ENCODE measurements at places on chromosomes 13 and 19. TPM values are rescaled to one million over a fixed set of nuclear protein-coding genes. Genes with fewer than 3 reads are reported as not detected.
A peak's percentile ranks its signal among the peaks of the same experiment; 100 is the strongest.

- no peak for DNase-seq
Measured at GRCh38 chr19:14915116-14915515, 26.2 kb upstream of the OR7C2 start.

- no peak for DNase-seq
Measured at GRCh38 chr19:1868971-1869370, 5.6 kb upstream of the KLF16 start.

- no peak for DNase-seq
Measured at GRCh38 chr13:54241719-54242118, 1213.1 kb downstream of the OLFM4 start.

GRCh38 chr13:110361365-110361911 lies 54.4 kb downstream of the COL4A2 start:
- DNase-seq = no peak

- no peak for DNase-seq
Measured at GRCh38 chr19:56109226-56109625, 11.9 kb downstream of the ZNF787 start.

DNA sequence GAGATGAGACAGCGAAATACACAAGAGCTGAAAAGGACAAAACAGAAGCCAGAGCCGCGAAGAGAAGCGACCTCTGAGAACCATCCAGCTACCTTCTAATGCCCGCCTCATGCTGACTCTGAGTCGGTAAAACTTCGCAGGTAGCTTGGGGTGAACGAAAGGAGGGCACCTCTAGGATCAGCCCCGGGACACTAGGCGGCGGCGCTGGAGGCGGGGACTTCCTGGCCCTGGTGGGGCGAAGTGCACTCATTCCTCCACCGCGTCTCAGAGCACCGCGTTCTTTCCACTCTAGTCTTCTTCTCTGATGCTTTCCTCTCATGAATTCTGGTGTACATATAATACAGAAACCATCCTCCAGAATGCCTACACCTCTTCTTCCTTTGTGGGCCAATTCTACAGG lies 50.1 kb downstream of the KL start:
- no peak for DNase-seq

DNA sequence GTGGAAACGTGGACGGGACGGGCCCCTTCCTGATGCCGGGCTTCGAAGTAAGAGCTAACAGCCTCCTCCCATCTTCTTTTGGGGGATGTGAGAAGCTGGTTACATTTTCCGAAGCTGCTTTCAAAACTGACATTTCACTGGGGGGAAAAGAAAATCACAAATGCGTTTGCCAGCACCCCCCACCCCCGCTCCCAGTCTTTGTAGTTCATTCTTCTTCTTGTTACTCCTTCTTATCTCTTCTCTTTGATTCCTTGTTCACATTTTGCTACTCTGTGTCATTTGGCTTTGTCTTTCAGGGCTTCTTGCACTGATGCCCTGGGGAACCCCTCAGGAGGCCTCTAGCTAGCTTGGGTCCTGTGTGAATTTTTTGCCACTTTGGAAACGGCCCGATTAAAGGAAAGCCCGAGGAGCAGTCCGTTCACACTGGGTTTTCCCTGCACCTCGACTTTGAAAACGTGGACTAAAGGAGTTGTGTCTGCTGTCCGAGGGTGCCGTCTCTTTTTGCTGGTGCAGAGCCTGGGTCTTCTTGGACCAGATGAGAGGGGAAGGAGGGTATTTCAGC lies 1.3 kb downstream of the CARM1 start:
- peak; percentile 46 for DNase-seq

DNA sequence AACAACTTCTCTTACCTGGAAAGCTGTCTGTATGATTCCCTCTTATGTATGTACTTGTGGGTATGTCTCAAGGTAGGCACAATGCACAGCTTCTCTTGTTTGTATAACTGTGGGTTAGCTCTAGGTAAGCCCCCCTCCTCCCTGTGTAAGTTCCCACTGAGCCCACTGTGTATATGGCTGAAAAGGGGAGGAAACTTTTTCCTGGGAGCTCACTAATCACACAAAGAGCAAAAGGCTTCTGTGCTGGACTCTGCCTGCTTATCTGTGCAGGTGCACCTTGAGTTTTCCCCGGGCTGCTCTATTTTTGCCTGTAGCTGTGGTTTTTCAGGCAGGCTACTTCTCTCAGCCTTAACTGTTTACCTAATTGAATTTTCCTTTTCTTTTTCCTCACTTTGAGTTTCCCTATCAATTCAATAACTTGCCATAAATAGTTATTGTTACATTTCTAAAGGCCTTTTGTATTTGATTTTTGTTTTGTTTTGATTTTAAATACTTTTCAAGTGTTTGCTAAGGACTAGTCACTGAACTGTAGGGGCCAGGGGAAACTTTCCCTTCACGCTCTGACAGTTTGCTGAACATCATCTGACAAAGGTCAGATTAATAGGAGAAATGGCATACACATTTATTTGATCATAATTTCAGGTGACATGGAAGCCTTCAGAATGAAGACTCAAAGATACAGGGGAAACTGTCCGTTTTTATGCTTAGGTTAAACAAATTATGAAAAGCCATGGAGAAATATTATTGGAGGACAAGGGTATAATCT lies 423.5 kb upstream of the ATXN8OS start:
- DNase-seq = peak; percentile 40

DNA sequence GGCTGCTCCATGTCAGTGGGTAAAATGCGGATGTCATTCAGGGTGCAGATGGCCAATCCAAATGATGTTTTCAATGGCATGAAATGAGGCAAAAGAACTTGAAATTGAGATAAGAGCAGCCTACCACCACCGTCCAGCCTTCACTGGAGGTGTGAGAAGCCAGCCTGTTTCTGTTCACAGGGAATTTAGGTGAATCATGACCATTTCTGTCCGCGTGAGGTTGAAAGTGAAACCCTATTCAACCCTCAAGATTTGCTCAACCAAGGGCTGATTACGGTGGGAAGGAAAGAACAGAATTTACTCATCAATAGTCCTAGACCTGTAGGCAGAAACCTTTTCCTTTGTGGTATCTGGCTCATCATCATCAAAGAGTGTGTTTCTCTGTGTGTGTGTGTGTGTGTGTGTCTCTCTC lies 370.7 kb downstream of the COG6 start:
- no peak for DNase-seq

- peak; percentile 55 for DNase-seq
Measured at GRCh38 chr19:801030-801860, 4.0 kb downstream of the PTBP1 start.

DNA sequence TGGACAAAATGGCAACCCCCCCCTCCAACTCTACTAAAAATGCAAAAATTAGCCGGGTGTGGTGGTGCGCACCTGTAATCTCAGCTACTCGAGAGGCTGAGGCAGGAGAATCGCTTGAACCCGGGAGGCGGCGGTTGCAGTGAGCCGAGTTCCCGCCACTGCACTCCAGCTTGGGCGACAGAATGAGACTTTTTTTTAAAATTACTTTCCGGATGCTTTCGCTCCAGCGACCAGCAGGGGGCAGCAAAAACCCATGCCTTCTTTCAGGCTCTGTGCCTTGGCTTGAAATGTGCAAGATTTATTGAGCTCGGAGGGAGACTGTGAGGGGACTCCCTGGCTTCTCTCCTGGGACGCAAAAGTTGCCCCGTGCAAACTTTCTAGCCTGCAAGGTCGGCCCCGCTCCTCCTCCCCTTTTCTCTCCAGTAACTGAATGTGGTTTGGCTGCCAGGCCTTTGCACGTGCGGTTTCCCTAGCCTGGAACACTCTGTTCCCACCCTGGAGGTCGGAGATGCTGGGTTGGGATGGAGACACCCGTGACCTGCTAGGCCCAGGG lies 61.4 kb upstream of the NFIC start:
- DNase-seq = peak; percentile 91

GRCh38 chr19:38072776-38073750 lies 151.0 kb downstream of the DPF1 start:
- DNase-seq = no peak

GRCh38 chr13:110458594-110459365 lies 102.7 kb downstream of the RAB20 start:
- no peak for DNase-seq

GRCh38 chr19:43465468-43466120 lies at the start of gene LYPD3:
Gene LYPD3, minus strand, starts transcription at chr19:43465608. Its CDS starts 37 bp downstream, at chr19:43465571.
- DNase-seq = peak; percentile 81

DNA sequence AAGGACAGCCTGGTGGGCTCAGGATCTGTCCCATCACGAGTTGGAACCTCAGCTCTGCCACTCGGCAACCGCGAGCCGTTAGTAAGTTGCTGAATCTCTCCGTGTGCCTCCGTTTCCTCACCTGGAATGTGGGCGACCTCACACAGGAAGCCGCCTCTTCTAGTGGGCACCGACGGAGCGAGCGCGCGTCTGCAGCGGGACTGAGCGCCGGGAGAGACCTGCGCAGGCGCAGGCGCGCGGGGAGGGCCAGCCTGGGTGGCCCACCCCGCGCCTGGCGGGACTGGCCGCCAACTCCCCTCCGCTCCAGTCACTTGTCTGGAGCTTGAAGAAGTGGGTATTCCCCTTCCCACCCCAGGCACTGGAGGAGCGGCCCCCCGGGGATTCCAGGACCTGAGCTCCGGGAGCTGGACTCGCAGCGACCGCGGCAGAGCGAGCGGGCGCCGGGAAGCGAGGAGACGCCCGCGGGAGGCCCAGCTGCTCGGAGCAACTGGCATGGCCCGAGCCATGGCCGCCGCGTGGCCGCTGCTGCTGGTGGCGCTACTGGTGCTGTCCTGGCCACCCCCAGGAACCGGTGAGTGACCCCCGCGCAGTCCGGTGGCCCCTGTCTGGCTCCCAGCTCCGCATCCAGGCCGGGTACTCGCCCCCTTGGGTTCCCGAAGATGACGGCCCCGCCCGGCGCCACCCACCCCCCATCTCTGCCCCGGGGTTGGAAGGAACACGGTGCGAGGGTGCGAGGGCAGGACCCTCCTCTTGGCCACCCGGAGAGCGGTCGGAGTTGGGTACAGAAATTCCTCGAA lies at the start of gene PVR:
TSS of gene PVR (plus strand) at position 306 of the 797 bp plus-strand sequence. CDS start at position 493, 187 bp downstream.
- peak; percentile 88 for DNase-seq

GRCh38 chr19:45462174-45462573 lies 5.6 kb upstream of the FOSB start:
- no peak for DNase-seq

GRCh38 chr13:20344836-20345490 lies 112.8 kb upstream of the GJB6 start:
- DNase-seq = peak; percentile 49

Gene KLF2
- total RNA-seq = 0.92 TPM

Gene CCNE1
- total RNA-seq = 33.3 TPM

Gene PET100
- total RNA-seq = 182 TPM

Gene SHC2
- 93.0 TPM for total RNA-seq

Gene COX7A1
- total RNA-seq = 2.4 TPM

Gene PLVAP
- total RNA-seq = not detected

Gene CEACAM18
- total RNA-seq = not detected

Gene NTF4
- 5.9 TPM for total RNA-seq

Gene CGB1
- not detected for total RNA-seq

Gene PSENEN
- 102 TPM for total RNA-seq

Gene KL
- not detected for total RNA-seq

Gene KLHL1
- total RNA-seq = 0.05 TPM

Gene JSRP1
- 0.66 TPM for total RNA-seq

Gene DEDD2
- total RNA-seq = 18.7 TPM

Gene CTXN1
- total RNA-seq = 87.2 TPM

Gene ZNF473
- total RNA-seq = 9.5 TPM

Gene C19orf38
- total RNA-seq = 0.24 TPM

Gene SLC25A41
- total RNA-seq = 0.46 TPM
